ENCODE measurements at places on chromosomes 12 and 14. TPM values are rescaled to one million over a fixed set of nuclear protein-coding genes. Genes with fewer than 3 reads are reported as not detected.

- H3K4me1 ChIP-seq = no peaks in the 10 kb centered on the region
- no peak for DNase-seq
- H3K27me3 ChIP-seq = no peaks in the 10 kb centered on the region
- H3K36me3 ChIP-seq = no peaks in the 10 kb centered on the region
- H3K27ac ChIP-seq = no peak overlapping the region
Measured at GRCh38 chr14:94239406-94239805, 53.7 kb downstream of the SERPINA10 start.

DNA sequence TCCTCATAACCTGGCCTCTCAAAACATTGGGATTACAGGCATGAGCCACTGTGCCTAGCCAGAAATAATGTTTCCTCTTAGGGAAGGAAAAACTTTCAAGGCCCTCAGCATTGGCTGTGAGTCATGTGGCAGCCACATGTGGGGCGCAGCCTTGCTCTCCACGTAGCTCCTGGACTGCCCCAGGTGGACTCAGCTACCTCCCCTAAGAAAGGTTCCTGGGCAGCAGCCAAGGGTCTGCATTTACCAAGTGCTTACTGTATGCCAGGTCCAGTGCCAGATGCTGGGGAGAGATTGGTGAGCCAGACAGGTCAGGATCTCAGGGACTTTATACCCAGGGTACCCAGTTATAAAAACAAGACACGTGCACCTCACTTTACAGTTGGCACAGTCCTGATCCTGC, 3.7 kb upstream of the TRPV4 start:
- DNase-seq = no peak
- peaks cover 3% of the 10 kb centered on the region for H3K4me1 ChIP-seq
- H3K27ac ChIP-seq = no peak overlapping the region
- H3K27me3 ChIP-seq = no peaks in the 10 kb centered on the region

DNA sequence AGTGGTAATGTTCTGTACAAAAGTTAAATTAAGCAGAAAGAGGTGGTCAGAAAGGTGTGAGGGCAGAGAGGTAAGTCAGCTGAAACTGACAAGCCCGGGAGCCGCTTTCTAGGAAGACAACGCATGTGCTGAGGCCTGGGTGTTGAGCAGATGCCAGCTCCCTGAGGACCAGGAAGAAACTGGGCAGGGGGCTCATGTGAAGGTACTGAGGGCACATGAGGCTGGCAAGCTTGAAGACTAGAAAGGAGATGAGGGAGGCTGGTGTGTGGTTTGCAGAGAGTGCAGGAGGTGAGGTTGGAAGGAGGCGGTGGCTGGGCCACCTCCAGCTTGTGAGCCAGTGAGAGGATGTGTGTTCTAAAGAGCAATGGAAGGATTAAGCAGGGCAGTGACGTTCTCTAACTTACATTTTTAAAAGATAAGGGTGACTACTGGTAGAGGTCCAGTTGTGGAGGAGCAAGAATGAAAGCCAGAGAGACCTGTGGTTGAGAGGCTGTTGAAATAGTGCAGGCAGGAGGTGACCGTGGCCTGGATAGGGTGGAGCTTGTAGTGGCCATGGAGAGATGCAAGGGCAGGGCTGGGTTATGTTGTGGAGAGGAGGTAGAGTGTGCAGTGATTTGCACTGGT, 29.1 kb downstream of the ZNF664 start:
- DNase-seq = no peak
- 0 out of 2 replicates have a peak, but pooled peaks cover 2% of the 10 kb centered on the region for H3K36me3 ChIP-seq
- H3K27me3 ChIP-seq = no peaks in the 10 kb centered on the region
- H3K4me1 ChIP-seq = no peaks in the 10 kb centered on the region
- H3K4me3 ChIP-seq = no peak overlapping the region

DNA sequence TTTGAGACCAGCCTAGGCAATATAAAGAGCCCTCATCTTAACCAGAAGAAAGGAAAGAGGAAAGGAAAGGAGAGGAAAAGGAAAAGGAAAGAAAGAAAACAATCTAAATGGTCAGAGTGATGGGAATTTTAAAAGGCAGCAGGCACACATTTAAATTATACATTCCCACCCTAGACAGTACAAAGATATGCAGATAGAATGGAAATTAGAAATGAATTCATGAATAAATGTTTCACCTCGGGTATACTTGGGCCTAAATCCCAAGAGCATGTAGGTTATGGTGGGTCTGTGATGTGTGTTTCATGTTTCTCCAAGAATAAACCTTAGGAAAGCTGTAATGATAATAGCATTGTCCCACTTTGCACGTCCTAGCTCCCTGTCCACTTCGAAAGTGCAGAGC, 104.6 kb upstream of the SLCO1C1 start:
- DNase-seq = no peak
- H3K4me3 ChIP-seq = no peak overlapping the region
- no peaks in the 10 kb centered on the region for H3K27me3 ChIP-seq
- H3K27ac ChIP-seq = no peak overlapping the region

DNA sequence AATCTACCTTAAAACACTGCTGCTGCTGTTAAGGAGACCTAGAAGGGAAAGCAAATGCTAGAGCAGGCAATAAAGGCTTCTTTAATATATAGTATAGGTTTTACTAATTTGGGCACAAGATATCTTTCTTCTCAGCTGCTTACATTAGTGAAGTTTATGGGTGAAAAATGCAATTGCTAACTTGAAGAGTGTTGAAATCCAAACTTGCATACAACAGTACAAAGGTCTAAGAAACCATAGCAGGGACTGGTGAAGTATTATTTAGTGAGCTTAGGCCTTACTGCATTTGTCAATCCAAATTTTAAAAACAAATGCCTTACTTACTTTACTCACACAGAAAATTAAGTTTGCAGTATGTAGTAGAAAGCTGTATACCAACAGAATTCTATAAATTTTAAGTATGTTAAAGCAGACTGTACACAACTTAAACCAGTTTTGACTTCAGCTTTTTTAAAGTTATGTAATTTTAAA, 1.4 kb upstream of the AP4S1 start:
- peak overlapping the region; percentile 86 for H3K4me3 ChIP-seq
- H3K36me3 ChIP-seq = peaks cover 3% of the 10 kb centered on the region
- H3K27me3 ChIP-seq = no peaks in the 10 kb centered on the region
- no peak overlapping the region for H3K27ac ChIP-seq

DNA sequence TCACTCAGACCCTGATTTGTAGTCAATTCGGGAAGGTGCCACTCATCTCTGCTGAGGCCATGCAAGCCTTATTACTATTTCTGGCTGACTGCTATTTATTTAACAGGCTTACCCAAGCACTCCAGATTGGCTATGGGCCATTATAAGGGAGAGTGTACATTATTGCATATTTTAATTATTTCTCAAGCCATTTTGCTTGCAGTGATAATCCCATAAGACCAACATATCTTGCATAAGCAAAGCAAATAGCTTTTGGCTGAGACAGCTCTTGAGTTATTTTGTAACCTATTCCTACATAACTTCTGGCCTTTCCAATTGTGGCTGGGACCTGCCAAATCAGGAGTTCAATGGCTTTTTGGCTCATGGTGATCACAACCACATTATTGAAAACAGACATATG, 509.6 kb upstream of the USP15 start:
- H3K27me3 ChIP-seq = no peaks in the 10 kb centered on the region
- H3K27ac ChIP-seq = no peak overlapping the region
- H3K4me3 ChIP-seq = no peak overlapping the region
- H3K36me3 ChIP-seq = no peaks in the 10 kb centered on the region
- no peak for DNase-seq

DNA sequence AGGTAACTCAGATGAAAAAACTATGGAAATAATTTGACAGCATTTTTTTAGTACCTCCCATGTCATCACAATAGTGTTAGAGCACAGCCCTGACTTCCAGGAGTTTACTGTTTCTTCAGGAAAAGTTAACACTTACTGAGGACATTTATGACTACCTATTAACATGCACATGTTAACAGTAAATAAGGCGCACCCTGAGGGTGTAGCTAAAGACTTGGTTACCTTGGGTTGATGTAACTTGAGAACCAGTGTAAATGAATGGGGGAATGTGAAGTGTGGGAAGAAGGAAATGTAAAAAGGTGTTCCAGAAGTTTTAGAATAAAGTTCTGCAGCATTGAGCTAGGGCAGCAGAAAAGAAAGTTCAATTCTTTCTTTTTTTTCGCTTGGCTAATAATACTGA, 366.2 kb downstream of the EGLN3 start:
- H3K36me3 ChIP-seq = no peaks in the 10 kb centered on the region
- H3K27ac ChIP-seq = no peak overlapping the region
- H3K4me1 ChIP-seq = no peaks in the 10 kb centered on the region
- no peaks in the 10 kb centered on the region for H3K27me3 ChIP-seq
- DNase-seq = no peak

- no peak for DNase-seq
- H3K4me3 ChIP-seq = no peak overlapping the region
- H3K27ac ChIP-seq = no peak overlapping the region
- no peaks in the 10 kb centered on the region for H3K27me3 ChIP-seq
- H3K4me1 ChIP-seq = no peaks in the 10 kb centered on the region
- H3K36me3 ChIP-seq = no peaks in the 10 kb centered on the region
Measured at GRCh38 chr12:87336814-87337336, 692.3 kb downstream of the C12orf50 start.

DNA sequence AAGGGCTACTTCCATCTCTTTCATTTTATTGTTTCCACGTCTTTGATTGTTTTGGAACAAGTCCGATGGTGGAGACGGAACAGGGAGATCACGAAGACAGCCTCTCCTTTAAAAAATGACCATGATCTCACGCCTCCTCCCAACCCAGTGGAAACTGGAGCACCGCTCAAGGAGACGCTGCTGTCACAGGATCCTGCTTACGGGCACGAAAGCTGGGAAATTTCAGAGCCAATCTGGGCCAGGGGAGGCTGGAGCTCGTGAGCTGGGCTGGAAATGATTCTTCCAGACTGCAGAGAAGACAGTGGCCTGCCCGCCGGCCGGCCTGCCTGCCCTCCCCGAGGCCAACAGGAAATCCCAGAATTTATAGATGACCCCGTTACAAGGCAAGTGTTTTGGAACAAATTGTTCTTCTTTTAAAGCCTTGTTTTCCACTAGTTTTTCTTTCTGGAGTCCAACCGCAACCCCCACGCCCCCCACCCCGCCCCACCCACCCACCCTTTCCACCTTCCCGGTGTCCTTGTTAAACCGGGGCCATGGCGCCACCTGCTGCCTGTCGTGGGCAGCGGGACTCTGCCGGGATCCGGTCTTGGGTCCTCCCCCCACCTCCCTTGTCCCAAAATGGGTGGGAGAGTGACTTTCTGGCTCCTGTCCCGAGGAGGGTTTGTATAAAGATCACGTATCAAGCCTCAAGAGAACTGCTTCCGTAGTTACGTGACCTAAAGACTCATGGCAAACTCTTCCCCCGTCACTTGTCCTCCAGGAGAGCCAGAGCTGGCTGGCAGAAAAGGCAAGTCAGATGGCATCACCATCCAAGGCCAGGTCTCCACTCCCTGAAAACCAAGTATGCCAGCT, 40.3 kb downstream of the MAP1LC3B2 start:
- no peaks in the 10 kb centered on the region for H3K27me3 ChIP-seq
- H3K4me1 ChIP-seq = no peaks in the 10 kb centered on the region
- no peak overlapping the region for H3K4me3 ChIP-seq
- H3K36me3 ChIP-seq = no peaks in the 10 kb centered on the region

DNA sequence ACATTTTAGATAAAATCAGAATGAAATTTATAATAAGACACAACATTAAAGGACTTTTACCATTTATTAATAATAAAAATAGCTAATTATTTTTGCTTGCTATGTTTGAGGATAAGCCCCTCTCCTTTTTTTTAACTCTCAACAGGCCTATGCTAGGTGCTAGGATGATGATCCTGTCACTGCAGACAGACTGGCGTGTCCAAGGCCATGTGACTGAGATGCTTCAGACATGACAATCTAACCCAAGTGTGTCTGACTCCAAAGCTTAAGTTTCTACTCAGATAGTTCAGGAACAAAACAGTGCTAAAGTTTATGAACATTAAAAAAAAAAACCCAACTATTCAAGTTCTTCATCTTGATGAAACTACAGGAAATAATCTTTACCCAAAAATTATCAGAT, 29.8 kb downstream of the PPP1R13B start:
- no peak overlapping the region for H3K4me3 ChIP-seq
- H3K36me3 ChIP-seq = no peaks in the 10 kb centered on the region
- peaks cover 5% of the 10 kb centered on the region for H3K4me1 ChIP-seq
- DNase-seq = no peak
- no peak overlapping the region for H3K27ac ChIP-seq

GRCh38 chr12:20120403-20120725, 248.0 kb upstream of the PDE3A start:
- no peaks in the 10 kb centered on the region for H3K4me1 ChIP-seq
- no peak overlapping the region for H3K27ac ChIP-seq
- H3K27me3 ChIP-seq = no peaks in the 10 kb centered on the region
- no peak for DNase-seq
- no peaks in the 10 kb centered on the region for H3K36me3 ChIP-seq

GRCh38 chr12:97557116-97557515, 94.5 kb downstream of the RMST start:
- peaks cover 24% of the 10 kb centered on the region for H3K4me1 ChIP-seq
- no peaks in the 10 kb centered on the region for H3K27me3 ChIP-seq
- no peak overlapping the region for H3K27ac ChIP-seq
- no peak overlapping the region for H3K4me3 ChIP-seq
- DNase-seq = no peak

DNA sequence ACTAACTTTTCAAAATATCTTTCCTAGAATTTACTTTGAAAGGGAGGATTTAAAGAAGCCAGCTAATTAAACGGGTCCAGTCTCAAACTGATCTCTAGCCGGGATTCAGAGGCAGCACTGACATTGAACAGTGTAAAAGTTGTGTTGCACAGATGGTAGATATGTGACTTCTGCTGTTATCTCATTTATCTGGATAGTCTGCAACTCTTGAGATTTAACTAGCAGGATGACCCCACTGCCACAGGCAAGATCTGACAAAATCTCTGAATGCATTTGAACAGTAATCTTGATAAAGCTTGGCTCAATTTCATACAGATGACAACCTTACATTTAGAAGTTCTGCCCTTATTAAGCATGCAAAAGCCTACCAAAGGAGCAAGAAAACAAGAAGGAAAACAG, 138.0 kb upstream of the CPNE8 start:
- H3K27me3 ChIP-seq = no peaks in the 10 kb centered on the region
- H3K4me1 ChIP-seq = no peaks in the 10 kb centered on the region
- H3K36me3 ChIP-seq = no peaks in the 10 kb centered on the region

DNA sequence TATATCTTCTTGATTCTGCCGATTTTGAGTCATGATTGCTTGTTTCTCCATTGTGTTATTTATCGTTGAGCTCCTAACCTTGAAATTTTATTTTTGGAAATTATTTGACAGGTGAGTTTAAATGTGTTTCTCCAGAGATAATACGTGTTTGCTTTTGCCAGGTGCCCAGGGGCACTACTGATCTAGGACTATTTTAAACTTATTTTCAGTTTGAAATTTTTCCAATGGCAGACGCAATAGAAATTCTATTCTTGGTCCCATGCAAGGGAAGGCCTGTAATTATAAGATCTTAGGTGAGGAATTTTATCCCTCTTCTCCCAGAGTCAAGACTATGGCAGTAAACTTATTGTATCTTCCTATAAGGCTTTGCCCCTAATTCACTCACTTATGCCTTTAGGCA, 252.8 kb downstream of the AEBP2 start:
- H3K4me1 ChIP-seq = no peaks in the 10 kb centered on the region
- H3K27me3 ChIP-seq = no peaks in the 10 kb centered on the region
- no peak overlapping the region for H3K4me3 ChIP-seq
- no peaks in the 10 kb centered on the region for H3K36me3 ChIP-seq

Gene SYNDIG1L
- total RNA-seq = 3.0 TPM

Gene PRB2
- not detected for total RNA-seq

Gene FZD10
- total RNA-seq = 0.60 TPM

Gene ABCD2
- total RNA-seq = 0.06 TPM
